SJCRH30 (cell line): ENCODE measurements at places on chromosomes 2 and 18.

GRCh38 chr18:21980744-21981143, 188.6 kb upstream of the GATA6 start:
- DNase-seq = no peak

- DNase-seq = no peak
Observed at GRCh38 chr2:241030883-241031282, 32.5 kb downstream of the SNED1 start.

DNA sequence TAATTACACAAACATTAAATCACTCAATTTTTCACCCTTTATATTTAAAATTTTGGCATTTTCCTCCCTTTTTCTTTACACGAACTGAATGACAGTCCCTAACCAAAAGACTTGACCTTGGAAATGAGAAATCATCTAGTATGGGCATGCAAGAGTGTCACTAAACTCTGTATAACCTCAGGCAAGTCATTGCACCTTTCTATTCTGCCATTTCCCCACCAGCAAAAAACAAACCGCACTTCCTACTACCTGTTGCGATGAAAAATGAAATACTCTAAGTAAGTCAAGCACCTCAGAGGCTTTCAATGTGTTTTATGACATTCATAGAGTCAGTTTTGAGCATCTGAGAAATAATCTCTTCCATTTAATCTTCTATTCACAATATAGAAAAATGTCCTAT, 44.1 kb downstream of the ANKRD44 start:
- no peak for DNase-seq

DNA sequence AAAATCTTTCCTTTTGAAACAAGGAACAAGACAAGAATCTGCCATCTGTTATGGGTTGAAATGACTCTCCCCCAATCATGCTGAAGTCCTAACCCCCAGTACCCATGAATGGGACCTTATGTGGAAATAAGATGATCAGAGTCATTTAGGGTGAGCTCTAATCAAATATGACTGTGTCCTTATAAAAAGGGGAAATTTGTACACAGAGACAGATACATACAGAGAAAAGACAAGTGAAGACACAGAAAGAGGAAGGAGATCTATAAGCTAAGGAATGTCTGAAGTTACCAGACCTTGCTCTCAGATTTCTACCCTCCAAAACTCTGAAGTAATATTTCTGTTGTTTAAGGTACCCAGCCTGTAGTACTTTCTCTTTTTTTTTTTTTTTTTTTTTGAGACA, 15.7 kb downstream of the TGFBRAP1 start:
- DNase-seq = no peak
